ENCODE measurements at places on chromosomes 6 and 20. TPM values are rescaled to one million over a fixed set of nuclear protein-coding genes. Genes with fewer than 3 reads are reported as not detected.

The PGBD1 gene
- total RNA-seq = 9.9 TPM

GRCh38 chr6:122631571-122632249 lies 21.5 kb downstream of the PKIB start:
- DNase-seq = no peak

GRCh38 chr6:108868647-108869046 lies 20.4 kb downstream of the ARMC2 start:
- no peak for DNase-seq

The C20orf144 gene
- total RNA-seq = not detected

GRCh38 chr6:118908441-118908840 lies 14.5 kb downstream of the ASF1A start:
- no peak for DNase-seq

DNA sequence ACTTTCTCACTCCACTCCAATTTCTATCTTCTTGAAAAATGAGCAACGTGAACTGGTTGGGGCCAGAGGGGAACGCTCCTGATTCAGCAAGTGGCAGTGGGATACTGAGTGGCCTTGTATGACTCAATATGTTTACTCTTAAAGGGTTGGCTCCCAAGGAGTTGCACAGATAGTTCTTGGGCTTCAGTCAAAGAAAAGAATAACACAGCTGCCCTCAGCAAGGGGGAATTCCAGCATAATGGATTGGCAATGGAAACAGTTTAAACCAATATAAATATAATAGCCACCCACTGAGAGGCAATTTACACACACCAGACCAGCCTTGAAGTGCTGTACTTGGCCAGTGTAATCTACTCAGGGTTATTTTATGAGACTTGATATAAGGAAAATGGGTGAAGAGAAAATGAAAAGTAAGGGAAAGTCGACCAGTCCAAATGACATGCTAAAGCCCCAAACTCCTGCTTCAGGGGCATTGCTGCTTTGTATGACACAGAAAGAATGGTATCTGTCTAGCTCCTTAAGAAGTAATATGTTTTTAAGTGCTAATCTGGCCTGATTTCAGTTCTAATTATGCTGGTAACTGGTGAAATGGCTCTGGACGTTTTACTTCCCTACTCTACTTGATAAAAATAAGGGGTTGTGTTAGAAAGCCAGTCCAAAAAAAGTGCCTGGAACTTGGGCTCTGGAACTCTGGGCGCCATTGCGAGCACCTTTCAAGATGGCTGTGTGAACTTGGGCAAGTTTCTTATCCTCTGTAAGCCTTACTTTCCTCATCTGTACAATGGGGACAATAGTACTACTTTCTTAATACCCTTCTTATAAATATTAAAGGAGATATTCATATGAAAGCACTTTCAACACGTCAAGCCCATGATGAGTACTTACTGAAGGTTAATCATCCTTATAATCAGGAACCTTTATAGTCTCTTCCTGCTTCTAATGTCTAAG lies 712.9 kb upstream of the MAP3K7 start:
- DNase-seq = no peak

GRCh38 chr20:20304942-20305341 lies 63.0 kb upstream of the INSM1 start:
- no peak for DNase-seq

GRCh38 chr20:52103913-52104545 lies 87.5 kb downstream of the ZFP64 start:
- DNase-seq = peak; percentile 2

- DNase-seq = peak; percentile 75
These were observed 5.5 kb upstream of the HLA-E start for GRCh38 chr6:30483677-30484279.

GRCh38 chr6:156776470-156776839 lies 723 bp upstream of the ARID1B start:
- peak; percentile 67 for DNase-seq

The CD83 gene
- 5.5 TPM for total RNA-seq

- no peak for DNase-seq
These were observed 222.3 kb downstream of the RNGTT start for GRCh38 chr6:88741071-88741470.

GRCh38 chr6:32685603-32686002 lies 19.1 kb upstream of the HLA-DQB1 start:
- DNase-seq = no peak

The PLAGL2 gene
- total RNA-seq = 1.2 TPM

The BTBD9 gene
- total RNA-seq = 7.0 TPM

Data from umbilical cord (tissue), 2 donors.